ENCODE measurements at places on chromosomes 4 and X. TPM values are rescaled to one million over a fixed set of nuclear protein-coding genes. Genes with fewer than 3 reads are reported as not detected.

Gene BCLAF3
- 3.7 TPM for total RNA-seq

Gene ZNF185
- 0.53 TPM for total RNA-seq

Gene RNF128
- total RNA-seq, result not detected

DNA sequence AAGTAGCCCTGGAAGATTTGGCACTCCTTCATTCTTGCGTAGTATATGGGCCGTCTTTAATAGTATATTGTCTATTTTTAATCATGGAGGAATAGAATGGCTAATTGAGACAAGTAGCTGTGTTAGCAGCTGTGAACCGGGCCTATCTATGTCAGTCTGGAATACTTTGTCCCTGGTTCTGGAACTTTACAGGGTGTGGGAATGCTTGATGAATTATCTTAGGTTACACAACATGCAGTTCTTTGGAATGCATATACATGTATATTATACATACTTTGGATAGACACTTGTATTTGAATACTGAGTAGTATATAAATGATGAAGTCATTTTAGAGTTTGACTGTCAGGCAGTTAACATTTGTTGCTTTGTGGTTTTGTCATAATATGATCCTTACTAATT is 37.4 kb downstream of the PDLIM5 start:
- DNase-seq, result no peak

DNA sequence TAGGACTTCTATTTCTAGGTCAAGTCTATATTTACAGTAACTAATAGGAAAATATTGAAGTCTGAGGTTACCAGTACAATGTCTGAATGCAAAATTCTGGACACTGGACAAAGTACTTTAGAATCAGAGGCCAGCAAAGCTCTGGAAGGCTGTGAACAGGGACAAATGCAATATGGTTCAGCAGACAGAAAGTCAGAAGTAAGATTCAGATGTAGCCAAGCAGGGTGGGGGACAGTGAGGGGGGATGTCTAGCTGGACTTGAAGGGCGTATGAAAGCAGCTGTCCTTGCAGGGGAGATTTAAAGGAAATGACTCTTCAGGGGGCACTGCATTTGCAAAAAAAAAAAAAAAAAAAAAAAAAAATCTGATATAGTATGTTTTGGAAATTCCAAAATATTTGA is 2.9 kb downstream of the SORBS2 start:
- DNase-seq, result no peak

GRCh38 chr4:183390374-183390773 is 54.1 kb upstream of the CDKN2AIP start:
- DNase-seq, result no peak

DNA sequence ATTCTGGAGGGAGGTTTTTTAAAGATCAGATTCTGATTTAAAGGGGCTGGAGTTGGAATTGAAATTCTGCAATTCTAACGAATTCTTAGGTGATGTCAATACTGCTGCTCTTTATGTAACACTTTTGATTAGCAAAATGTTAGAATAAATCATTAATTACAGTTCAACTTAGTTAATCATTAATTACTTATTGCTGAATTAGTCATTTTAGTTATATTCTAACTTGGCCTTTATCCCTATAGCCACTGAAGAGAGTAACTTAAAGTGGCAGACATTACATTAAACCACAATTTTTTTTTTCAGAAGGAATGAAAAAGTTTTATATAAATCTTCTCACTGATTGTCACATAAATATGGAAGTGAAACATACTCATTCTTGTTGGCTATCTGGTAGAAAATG is 206.6 kb upstream of the ITM2A start:
- no peak for DNase-seq

GRCh38 chr4:111449657-111450056 is 695.6 kb upstream of the FAM241A start:
- DNase-seq, result no peak

- no peak for DNase-seq
Observed at GRCh38 chr4:170853422-170854021, 763.8 kb upstream of the AADAT start.

- DNase-seq, result no peak
Observed at GRCh38 chrX:73836956-73837477, 274.0 kb downstream of the CHIC1 start.

GRCh38 chrX:926070-926469 is 286.4 kb downstream of the CRLF2 start:
- DNase-seq, result no peak

Data from activated T-cell treated with anti-CD3 and anti-CD28 coated beads, Interleukin-2, amount 50 U/mL, for 4 hours (primary cell).